ENCODE measurements at places on chromosomes 16 and 17. TPM values are rescaled to one million over a fixed set of nuclear protein-coding genes. Genes with fewer than 3 reads are reported as not detected.

DNA sequence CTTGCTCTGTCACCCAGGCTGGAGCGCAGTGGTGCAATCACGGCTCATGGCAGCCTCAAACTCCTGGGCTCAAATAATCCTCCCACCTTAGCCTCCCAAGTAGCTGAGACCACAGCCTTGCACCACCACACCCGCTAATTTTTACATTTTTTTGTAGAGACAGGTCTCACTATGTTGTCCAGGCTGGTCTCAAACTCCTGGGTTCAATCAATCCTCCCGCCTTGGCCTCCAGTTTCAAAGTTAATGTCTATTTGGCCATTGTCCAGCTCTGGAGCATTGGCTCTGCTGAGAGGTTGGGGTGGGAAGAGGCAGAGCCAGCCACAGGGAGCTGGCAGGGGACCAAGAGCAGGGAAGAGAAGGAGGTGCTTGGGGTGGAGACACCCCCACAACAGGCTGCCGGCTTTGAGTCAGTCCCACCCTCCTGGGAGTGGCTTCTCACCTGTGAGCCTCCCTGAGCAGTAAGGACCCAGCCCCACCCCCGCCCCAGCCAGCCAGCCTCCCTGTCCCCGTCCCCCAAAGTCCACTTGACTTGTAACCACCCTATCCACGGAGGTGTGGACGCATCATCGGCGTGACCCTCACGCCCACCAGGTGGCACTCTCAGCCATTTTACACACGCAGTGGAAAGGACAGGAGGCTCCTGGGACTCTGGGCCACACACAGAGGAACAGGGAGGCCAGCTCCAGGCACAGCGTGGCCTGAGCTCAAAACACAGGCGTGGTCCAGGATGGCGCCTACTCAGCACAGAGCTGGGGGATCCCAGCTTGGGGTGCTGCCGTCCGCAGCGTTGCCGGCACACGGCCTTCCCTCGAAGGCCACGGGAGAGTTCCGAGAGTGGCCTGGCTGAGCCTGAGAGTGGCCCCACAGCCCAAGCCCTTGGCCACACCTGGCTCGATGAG lies 22.8 kb upstream of the PVALEF start:
- peak; percentile 58 for DNase-seq

GRCh38 chr16:28290859-28291254 lies 1.5 kb upstream of the SBK1 start:
- no peak for DNase-seq

GRCh38 chr17:12983991-12984884 lies 33.6 kb downstream of the ELAC2 start:
- no peak for DNase-seq

DNA sequence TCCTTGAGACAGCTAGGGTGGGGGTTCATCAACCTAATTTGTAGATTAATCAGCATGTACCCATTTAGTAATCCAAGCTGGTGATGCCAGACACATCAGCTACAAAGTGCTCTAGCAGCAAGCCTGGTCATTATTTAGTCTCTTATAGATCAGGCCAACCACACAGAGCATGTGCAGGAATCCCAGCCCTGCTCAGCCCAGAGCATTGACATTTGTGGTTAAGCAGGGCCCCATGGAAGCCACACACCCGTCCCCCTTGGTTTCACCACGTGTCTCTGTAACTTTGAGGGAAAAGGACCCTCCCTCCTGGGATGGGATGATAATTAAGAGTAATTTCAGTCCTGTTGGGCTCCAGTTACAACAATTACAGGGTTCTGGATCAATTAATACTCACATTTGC lies 268.8 kb upstream of the RPL38 start:
- DNase-seq, result no peak

DNA sequence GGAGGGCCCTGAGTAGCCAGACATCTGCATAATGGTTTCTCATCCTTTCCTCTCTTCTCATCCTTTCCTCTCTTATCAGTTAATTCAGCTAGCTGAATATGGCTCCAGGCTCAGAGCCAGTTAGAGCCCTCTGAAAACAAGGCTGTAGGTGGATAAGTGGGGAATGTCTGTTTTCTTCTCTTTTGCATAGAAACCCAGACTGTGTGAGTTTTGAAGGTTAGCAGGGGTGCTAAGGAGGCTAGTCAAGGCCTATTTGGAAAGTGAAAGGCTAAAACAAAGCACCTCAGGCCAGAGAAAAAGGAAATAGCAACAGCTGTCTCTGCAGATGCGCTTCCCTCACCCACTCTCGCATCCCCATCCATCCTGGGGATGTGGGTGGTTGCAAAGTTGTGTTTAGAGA lies 420.9 kb downstream of the SHISA9 start:
- no peak for DNase-seq

GRCh38 chr16:9258423-9259051 lies 167.1 kb downstream of the HAPSTR1 start:
- no peak for DNase-seq

DNA sequence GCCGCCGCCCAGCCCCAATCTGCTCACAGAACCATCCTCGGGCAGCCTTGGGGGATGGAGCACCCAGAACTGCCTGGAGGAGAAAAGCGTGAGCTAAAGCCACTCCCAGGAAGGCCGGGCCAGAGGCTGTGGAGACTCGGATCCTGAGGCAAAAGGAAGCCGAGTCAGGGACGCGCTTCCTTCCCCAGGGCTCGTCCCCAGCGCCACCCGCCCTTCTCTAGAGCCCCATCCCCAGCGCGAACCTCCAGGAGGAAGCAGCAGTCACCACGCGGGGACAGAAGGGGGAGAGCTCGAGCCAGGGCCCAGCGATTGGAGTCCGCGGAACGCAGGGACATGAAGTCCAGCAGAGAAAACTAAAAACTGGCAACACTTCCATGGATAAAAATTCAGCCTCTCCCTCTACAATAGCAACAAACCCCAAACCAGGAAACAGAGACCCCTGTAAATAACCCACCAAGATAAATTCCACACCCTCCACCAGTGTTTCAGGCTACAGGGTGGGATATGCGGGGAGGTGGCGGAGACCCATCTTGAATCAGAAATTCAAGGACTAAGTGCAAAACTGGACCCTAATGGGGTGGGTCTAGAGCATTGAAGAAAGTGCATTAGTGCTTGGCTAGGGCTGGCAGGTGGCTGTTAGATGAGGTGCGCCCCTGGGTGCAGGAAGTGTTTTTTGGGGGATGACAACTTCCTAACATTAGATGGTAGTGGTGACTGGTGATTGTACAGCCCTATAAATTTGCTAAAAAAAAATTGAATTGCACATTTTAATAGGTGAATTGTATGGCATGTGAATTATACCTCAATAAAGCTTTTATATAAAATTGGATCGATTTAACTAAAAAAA lies 116.1 kb upstream of the METRNL start:
- DNase-seq, result no peak

DNA sequence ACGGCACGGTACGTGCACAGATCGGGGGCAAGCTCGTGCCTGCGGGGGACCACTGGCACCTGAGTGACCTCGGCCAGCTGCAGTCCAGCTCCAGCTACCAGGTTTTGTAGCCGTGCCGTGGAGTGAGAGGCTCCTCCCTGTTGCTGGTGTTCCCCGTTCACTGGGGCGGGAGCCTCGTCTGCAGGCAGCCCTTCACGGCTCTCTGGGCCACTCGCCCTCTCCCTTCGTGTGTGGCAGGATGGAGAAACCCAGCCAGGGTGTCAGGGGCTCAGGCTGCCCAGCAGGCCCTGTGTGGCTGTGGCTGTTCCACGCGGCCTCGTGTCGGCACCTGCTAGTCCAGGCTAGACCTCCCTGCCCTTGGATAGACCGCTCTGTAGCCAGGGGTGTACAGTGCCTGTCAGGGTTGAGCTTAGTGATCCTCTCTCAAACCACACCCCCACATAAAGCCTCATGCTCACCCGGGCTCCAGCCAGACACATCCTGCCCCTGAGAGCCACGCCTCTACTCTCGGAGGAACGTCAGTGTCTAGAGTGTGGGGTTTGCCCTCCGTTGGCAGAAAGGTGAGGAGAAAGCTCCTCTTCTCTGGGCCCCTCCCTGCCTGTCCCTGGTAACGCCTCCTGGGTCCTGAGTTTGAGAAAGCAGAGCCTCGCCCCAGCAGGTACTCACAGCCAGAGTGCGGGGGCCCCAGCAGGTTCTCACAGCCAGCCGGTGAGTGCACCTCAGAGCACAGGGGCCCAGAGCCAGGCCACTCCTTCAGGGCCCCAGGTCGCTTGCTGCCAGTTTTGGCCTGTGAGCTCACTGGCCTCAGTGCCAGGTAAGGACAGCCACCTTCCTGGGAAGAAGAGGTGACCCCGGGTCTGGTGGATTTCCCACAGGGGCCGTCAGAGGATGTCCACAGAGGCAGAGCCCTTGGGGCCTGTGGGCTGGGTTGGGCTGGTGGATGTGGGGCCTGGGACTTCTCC lies 27.7 kb downstream of the NME3 start:
- no peak for DNase-seq

GRCh38 chr16:80200079-80200478 lies 340.7 kb upstream of the DYNLRB2 start:
- DNase-seq, result no peak

GRCh38 chr17:56269556-56270389 lies 116.5 kb downstream of the ANKFN1 start:
- DNase-seq, result no peak

GRCh38 chr16:818592-818991 lies 18.1 kb upstream of the GNG13 start:
- DNase-seq, result no peak

DNA sequence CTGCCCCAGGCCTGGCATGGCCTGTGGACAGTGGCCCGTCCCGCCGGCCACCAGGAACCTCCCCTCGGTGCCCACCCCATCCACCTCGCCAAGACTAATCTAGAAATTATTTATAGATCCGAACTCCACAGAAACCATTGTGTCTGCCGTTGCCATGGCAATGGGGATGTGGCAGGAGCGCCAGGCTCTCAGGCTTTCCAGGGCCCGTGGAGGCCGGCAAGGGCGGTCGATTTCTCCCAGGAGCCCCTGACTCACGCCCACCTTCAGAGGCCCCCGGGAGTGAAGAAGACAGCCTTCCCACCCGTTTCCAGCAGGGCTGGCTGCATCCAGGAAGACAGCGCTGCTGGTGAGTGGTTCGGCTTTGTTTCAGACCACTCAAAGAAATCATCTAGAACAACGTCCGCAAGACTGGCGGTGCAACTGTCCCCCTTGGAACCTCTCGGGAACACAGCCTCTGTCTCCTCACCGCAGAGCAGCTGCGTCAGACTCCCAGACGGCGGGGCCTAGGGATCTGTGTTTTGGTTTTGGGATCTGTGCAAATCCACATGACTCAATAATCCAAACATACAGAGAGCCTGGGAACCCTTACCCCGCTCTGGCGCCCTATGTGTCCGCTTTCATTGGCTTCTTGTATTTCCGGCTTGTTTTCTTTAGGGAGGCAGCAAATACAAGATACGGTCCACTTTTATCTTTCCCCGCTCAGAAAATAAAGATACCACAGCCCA lies 48.5 kb upstream of the ZCCHC14 start:
- no peak for DNase-seq

DNA sequence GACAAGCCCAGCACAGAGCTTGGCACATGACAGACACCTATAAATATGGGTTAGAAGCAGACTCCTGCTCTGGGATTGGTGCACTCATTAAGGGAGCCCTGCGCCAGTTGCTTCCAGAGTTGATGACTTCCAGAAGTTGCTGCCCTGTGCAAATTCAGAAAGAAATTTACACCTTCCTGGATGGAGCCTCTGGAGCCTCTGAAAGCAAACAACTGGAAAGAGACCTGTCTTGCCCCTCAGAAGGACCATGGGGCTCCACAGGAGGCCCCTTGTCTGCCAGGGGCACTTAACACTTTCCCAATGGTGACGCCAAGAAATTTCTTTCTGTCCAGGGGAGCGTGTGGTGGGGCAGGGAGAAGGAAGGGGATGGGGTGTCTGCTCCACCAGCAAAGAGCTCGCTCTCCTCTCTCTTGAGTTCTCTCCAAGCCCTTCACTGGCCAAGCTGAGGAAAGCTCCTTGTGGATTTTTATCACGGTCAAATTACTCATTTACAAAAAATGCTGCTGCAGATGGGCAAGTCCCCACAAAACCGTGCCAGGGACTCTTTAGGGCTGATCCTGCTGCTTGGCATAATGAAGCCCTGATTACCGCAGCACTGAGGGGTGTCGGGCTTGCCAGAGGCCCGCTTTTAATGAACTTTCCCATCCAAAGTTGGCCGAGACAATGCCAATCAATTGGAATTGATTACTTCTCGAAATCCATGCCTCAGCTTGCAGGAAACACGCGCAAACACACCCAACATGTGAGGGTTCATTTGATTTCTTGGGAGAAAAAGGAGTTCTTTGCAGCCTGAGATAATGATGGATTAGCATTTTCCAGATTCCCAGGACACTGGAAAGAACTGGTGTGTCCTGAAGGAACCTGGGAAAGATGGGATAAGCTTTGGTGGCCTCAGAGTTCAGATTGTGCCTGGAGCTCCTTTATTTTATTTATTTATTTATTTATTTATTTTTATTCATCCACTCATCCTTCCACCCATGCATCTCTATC lies 583.6 kb upstream of the CDH5 start:
- no peak for DNase-seq

DNA sequence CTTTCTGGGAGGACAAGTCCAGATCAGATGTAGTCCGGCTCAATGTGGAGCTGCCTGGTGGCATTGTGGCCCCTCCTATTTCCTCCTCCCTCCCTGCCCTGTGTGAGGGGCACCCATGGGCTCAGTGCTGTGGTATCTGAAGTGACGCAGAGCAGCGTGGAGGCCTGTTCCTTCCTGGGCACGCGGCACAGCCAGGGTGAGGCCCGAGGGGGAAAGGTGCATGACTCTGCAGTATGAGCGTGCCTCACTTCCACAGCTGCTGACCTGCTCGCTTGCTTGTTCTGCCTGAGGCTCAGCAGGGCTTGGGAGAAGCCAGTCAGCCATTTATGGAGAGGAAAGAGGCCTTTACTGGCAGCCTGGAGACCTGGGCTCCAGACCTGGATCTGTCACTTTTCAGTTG lies 11.7 kb downstream of the TMEM238L start:
- no peak for DNase-seq

- no peak for DNase-seq
These were observed 8.8 kb downstream of the JUP start for GRCh38 chr17:41777574-41778188.

DNA sequence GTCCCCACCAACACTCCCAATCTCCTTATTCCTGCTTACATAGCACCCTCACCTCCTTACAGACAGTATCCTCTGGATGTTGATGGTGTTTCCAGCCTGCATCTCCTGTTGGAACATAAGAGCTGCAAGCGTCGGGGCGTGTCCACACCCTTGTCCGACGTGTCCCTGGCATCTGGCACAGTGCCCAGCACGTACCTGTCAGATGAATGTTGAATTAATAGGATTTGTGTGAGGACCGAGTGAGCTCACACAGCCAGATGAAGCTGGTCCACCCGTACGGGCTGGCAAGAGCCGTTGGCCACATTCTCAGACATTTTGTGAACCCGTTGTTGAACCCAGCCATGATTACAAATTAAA lies 12.2 kb upstream of the CBX4 start:
- no peak for DNase-seq

DNA sequence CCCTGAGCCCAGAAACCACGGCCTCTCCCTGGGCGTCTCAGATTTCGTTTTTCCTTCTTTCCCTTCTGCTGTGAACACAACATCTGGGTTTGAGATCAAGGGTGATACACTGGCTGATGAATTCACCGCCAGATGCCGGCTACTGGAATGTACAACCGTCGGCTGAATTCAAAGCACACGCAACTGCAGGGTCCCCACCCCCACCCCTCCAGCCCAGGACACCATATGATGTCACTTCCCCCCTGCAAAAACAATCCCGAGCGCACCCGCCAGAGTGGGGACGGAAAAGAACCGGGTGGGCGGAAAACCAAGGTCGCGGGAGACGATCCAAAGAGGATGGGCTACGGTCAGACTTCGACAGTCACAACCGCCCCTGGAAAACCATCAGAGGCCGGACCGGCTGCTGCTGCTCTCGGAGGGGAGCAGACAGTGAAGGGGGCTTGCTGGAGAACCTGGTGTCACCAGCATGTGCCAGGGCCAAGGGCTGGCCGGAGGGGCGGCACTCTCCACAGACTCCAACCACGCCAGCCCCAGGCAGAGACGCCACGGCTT lies 23.3 kb downstream of the CEP295NL start:
- DNase-seq, result no peak

C16orf74 gene
- total RNA-seq, result 18.3 TPM

Measured in activated B cell treated with CpG ODN at 0.5 μM for 24 hours (primary cell).